ENCODE measurements at places on chromosomes 7 and 10.
A peak's percentile ranks its signal among the peaks of the same experiment; 100 is the strongest.

- no peak for DNase-seq
These were observed 24.6 kb upstream of the MKLN1 start for GRCh38 chr7:131302876-131303707.

- DNase-seq, result peak; percentile 58
These were observed 553 bp downstream of the VDAC2 start for GRCh38 chr10:75211007-75211691.

GRCh38 chr10:89438525-89438924 is 24.2 kb downstream of the IFIT5 start:
- no peak for DNase-seq

- no peak for DNase-seq
These were observed 90.0 kb upstream of the BMPER start for GRCh38 chr7:33815336-33815735.

Data from suppressor macrophage (primary cell).